Activated CD4-positive, alpha-beta T cell treated with anti-CD3 and anti-CD28 coated beads, Interleukin-2, amount 10 ng/mL, durations not matched to agents 7 days and 5 days (primary cell): ENCODE measurements at places on chromosomes 2 and 18. TPM values are rescaled to one million over a fixed set of nuclear protein-coding genes. Genes with fewer than 3 reads are reported as not detected.

GRCh38 chr2:204258890-204259289 lies 286.4 kb upstream of the PARD3B start:
- H3K4me3 ChIP-seq: no peak overlapping the region
- H3K27me3 ChIP-seq: peaks cover 25% of the 10 kb centered on the region
- H3K36me3 ChIP-seq: no peaks in the 10 kb centered on the region
- DNase-seq: no peak
- H3K27ac ChIP-seq: no peak overlapping the region
- H3K4me1 ChIP-seq: no peaks in the 10 kb centered on the region

DNA sequence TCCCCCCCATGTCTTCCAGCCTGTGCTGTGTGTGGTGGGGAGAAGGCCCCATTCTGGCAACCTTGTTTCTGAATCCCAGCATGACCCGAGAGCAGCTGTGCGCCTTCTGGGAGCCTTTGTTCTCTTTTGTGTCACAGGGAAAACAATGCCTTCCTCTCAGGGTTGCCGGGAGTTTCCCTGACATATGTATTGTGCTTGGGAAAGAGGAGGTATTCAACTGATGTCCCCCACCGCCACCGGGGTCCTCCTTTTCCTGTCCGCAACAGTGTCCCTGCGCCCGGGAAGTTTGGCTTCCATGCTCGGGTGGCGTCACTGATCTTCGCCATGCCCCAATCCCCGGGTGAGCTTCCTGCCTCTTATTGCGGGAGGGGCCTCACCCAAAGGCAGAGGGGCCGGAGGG lies 77.5 kb upstream of the ASB18 start:
- H3K36me3 ChIP-seq: no peaks in the 10 kb centered on the region
- no peak overlapping the region for H3K4me3 ChIP-seq
- no peaks in the 10 kb centered on the region for H3K27me3 ChIP-seq
- H3K27ac ChIP-seq: no peak overlapping the region
- no peaks in the 10 kb centered on the region for H3K4me1 ChIP-seq

DNA sequence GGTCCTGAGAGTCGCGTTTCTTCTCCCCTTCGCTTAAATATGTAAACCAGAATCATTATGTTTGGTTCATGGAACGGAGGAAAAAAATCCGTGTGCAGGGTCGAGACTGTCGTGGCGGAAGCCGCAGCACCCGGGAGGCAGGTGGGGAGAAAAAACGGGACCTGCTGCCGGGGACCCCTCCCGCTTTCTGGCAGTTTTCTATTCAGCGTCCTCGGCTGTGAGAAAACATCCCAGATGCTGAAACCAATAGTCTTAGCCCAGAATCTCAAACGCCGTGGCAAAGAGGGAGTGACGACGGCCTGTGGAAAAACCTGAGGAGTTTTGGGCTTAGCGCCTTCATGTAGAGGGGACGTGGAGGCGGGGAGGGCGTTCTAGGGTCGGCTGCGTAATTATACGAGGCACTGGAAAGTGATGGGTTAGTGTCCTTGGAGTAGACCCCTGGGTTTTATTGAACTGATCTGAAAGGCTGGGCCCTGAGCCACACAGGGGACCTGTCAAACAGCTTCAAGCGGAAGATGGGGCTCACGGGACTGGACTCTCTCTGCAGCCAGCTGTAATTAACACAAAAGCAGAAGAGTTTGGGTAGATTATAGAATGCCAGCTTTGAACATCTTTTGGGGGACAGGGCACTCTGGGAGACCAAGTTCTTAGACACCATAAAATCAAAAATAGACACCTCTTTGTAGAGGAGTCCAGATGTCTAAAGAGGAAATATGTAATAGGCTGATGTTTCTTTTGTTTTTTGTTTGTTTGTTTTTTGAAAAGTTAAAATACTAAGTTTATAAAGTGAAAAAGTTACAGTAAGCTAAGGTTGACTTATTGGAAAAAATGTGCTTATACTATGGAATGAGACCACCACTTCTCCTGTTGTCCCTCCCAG lies 834 bp upstream of the BUB1 start:
- H3K36me3 ChIP-seq: peaks cover 21% of the 10 kb centered on the region
- H3K4me3 ChIP-seq: peak overlapping the region; percentile 87

SEPTIN2 gene
- total RNA-seq: 195 TPM
